ENCODE measurements at places on chromosomes 1 and 21.

DNA sequence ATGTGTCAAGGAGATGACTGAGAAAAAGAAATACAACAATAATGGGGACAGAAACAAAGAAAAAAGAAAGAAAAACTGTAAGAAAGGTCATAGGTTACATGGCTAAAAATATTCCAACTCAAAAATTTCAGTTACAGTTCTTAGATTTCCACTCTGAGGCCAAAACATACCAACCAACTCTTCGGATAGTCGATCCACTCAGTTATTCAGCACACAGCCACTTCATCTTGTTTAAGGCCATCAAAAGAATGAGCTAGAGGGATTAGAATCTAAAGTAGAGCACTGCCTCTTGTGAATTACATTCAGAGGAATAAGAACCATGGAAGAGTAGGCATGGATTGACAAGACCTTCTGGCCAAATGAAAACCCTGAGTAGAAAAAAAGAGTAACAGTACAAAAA, 277.0 kb downstream of the MRPL39 start:
- no peak for DNase-seq

- DNase-seq = no peak
Measured at GRCh38 chr1:245571815-245572294, 417.1 kb downstream of the KIF26B start.

DNA sequence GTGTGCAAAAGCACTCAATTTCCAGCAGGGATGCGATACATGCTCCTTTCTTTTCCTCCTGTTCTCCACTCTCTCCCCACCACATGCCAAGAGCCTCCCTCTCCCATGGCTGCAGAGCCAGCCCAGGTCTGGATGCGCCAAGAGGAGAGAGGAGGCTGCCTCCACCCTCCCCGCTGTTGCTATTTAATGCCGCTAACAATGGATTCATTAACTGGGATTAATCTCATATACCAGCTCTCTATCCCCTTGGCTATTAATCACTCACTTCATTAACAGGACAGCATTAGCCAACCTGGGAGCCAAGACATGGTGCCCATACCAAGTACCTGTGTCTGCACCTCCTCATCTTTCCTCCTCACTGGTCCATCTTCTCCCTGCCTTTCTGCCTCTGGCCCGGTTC, 49.1 kb upstream of the SCMH1 start:
- no peak for DNase-seq

DNA sequence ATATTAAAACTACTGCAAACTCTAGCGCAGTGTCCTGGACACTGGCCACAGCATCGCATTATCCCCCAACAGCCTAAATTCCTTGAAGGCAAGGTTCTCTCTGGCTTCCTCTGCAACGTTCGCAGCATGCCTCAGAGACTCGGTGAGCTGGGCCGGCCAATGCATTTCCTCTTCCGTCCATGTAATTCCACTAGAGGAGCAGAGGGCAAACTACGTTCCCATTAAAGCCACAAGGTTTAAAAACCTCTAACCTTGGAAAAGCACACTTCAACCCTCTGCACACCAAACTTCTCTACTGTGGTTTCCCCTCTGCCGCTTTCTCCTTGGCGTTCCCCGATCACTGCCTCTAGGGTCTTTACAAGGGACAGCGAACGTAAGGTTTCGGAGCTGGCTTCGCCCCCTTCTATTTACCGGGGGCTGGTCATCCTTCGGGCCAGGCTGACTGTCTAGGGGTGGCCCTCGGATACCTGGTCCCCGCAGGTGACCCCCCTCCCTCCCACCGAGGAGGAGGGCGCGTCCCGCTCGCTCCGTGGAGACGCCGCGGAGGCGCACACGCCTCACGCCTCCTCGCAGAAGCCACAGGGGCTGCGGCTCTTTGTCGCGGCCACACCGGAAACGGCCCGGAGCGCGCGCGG, 456 bp upstream of the SMYD2 start:
- DNase-seq = peak; percentile 78

GRCh38 chr1:22159891-22160290, 17.0 kb upstream of the WNT4 start:
- DNase-seq = no peak

DNA sequence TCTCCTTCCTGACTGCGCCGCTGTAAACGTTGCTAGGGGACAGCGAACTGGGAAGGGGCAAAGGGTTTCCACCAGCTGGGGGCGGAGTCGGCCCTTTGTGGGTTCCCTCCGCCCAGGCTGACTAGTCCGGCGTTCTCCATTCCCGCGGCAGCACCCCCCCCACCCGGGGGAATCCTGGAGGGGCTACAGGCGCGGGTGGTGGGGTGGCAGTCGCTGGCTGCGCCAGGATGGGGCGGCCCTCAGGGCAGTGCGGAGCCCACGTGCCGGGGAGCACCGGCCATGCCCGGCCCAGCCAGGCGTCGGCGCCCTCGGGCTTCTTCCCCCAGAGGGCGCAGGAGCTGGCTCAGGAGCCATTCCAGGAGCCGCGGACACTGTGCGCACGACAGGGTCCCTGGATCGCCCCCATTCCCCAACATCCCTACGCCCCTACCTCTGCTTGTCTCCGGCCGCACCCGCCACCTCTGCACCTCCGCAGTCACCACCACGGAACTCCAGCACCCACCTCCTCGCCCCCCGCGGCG, 476 bp downstream of the BATF3 start:
- DNase-seq = peak; percentile 76

GRCh38 chr1:85146972-85147359, 53.9 kb downstream of the SYDE2 start:
- DNase-seq = no peak

- peak; percentile 35 for DNase-seq
Measured at GRCh38 chr21:42234464-42235241, 15.7 kb downstream of the ABCG1 start.

DNA sequence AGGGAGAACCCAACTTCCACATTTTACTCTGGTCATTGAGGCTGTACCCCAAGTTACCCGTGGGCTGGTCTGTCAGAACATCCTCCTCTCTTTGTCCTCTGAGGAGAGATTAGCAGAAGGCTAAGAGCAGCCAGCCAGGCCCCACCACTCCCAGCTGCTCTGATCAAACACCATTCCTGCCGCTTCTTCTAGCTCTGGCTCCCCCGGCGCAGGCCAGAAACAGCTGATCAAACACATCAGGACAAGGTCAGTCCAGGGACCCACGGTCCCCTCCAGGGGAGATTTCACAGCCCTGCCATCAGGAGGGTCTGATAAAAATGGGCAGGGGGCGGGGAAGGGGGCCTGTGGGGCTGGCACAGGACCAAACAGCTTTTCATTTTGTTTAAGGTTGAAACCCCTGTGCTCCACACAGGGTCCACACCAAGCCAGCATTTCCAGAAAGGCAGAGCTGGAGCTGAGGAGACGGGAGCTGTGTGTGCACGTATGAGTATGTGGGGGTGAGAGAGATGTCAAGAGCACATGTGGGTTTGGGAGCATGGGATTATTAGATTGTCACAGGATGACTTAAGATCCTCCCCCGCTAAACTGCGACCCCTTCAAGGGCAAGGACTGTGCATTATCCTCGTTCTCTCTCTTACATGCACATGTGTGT, 29.9 kb upstream of the EPHA8 start:
- DNase-seq = no peak

- DNase-seq = no peak
Measured at GRCh38 chr1:1260843-1261560, 12.7 kb downstream of the UBE2J2 start.

GRCh38 chr1:199959775-199960110, 67.8 kb upstream of the NR5A2 start:
- no peak for DNase-seq

- no peak for DNase-seq
Measured at GRCh38 chr1:185776522-185776921, 42.3 kb downstream of the HMCN1 start.

GRCh38 chr1:14915356-14916054, 238.0 kb upstream of the TMEM51 start:
- DNase-seq = peak; percentile 50

- no peak for DNase-seq
Measured at GRCh38 chr1:114627107-114627506, 42.7 kb downstream of the DENND2C start.

GRCh38 chr1:36343651-36344394, 20.4 kb upstream of the EVA1B start:
- no peak for DNase-seq

GRCh38 chr1:29368936-29369932, 132.9 kb downstream of the PTPRU start:
- no peak for DNase-seq

DNA sequence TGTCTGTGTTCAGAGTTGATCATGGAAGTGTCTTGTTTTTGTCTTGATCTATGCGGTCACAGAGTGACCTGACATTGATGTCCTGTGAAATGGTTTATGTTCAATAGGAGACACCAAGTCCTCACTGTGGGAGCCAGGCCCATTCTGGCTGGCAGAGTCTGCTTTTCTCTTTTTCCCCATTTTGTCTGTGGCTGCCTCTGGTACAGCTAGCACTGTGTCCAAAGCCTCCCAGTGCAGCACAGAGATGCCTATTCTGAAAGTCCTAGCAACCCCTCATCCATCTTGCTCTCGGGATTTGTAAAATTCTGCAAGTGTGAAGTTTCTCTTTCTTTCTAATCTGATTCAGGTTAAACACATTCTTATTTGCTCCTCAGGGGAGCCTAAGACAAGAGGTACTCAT, 14.3 kb downstream of the TNN start:
- DNase-seq = no peak

- DNase-seq = no peak
Measured at GRCh38 chr1:153944005-153944826, 2.3 kb downstream of the DENND4B start.

- peak; percentile 84 for DNase-seq
Measured at GRCh38 chr1:8879922-8880676, 1.6 kb upstream of the ENO1 start.

- DNase-seq = no peak
Measured at GRCh38 chr1:82567348-82567747, 766.6 kb downstream of the ADGRL2 start.

DNA sequence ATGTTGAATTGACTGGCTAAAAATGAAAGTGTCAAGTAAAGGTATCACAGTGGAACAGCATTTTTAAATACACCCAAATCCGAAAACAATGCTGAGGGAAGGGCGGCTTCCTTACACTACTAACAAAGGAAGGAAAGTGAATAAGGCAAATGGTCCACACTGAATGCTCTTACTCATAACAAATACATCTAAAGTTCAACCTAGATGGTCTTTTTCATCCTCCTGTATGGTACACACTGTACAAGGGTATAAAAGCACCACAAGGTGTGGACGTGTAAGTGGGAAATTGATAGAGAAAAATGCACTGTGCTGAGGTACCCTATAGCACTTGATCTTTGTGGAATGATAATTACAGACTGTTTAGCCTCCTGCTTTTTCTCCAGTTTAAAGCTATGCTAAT, 7.1 kb upstream of the PALMD start:
- DNase-seq = no peak

GRCh38 chr1:184315254-184315653, 71.6 kb upstream of the C1orf21 start:
- no peak for DNase-seq

- no peak for DNase-seq
Measured at GRCh38 chr21:34128124-34128523, 54.7 kb downstream of the MRPS6 start.

All from ACHN (cell line).